ENCODE measurements at places on chromosomes 12 and 14.

GRCh38 chr12:63308671-63309070 is 157.7 kb upstream of the AVPR1A start:
- no peak for DNase-seq

GRCh38 chr14:81565441-81566290 is 32.0 kb upstream of the SEL1L start:
- DNase-seq, result peak; percentile 59

DNA sequence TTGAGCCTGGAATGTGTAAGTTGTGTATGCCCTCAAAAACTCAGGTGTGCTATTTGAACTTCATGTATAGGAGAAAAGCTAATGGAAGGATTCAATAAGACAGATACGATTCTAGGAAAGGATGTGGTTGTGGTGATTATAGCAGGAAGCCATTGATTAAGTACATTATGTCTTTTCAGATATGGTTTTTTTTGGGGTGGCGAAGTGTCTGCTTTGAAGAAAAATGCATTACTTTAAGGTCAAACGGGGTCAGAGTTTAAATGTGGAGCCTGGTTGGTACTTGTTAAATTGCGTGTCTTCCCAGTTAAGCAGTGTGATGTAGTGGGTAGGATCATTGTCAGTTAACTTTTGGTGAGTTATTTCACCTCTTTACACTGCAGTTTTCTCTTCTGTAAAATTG is 13.0 kb upstream of the NUP107 start:
- DNase-seq, result no peak

GRCh38 chr12:97764700-97765099 is 302.1 kb downstream of the RMST start:
- DNase-seq, result no peak

DNA sequence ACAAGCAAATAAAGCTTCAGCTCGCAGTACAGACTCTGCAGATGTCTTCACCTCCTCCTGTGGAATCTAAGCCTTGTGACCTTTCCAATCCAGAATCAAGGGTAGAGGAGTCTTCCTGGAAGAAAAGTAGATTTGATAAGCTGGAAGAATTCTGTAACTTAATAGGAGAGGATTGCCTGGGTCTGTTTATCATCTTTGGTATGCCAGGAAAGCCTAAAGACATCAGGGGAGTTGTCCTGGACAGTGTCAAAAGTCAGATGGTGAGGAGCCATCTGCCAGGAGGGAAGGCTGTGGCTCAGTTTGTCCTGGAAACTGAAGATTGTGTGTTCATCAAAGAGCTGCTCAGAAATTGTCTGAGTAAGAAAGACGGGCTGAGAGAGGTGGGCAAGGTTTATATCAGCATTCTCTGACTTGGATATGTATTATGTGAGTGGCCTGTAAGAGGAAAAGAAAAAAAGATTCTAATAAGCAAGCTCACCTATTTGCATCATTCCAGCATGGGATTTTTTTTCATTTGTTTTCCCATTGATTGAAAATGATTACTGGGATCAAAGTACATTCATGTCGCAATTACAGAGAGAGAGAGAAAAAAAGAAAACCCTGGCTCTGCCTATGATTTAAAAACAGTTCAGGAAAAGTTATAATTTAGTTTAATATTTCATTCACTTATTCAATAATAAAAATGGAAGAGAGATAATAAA is 767 bp downstream of the REP15 start:
- no peak for DNase-seq

DNA sequence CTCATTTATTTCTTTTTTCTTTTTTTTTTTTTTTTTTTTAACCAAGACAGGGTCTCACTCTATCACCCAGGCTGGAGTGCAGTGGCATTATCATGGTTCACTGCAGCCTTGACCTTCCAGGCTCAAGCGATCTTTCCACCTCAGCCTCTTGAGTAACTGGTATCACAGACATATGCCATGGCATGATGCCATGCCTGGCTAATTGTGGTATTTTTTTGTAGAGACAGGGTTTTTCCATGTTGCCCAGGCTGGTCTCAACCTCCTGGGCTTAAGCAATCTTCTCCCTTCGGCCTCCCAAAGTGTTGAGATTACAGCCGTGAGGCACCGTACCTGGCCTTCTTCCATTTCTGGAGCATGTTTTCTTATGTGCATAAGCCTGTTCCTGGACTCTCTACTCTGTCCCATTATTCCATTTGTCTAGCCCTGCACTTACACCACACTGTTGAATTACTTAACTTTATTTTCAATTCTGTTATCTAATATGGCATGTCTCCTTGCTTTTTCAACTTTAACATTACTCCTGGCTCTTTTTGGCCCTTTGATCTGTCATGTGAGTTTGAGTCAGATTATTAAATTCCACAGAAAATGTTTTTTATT is 47.9 kb upstream of the PTGDR start:
- no peak for DNase-seq

DNA sequence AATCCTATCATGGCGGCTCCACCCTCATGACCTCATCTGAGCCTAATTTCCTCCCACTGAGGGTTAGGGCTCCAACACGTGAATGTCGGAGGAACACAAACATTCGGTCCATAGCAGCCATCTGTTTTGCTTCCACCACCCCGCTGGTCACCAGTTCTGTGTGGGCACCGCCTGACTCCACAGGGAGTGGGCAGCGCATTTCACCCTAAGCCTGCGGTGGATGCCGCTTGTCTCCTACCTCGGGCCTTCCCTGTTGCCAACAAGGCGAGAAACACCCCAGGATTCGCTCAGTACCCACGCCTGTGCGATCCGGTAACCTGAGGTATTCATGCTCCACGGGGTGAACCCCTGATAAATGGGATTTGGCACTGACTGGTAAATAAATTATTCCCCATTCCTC is 95.2 kb upstream of the PPP2R5C start:
- no peak for DNase-seq

DNA sequence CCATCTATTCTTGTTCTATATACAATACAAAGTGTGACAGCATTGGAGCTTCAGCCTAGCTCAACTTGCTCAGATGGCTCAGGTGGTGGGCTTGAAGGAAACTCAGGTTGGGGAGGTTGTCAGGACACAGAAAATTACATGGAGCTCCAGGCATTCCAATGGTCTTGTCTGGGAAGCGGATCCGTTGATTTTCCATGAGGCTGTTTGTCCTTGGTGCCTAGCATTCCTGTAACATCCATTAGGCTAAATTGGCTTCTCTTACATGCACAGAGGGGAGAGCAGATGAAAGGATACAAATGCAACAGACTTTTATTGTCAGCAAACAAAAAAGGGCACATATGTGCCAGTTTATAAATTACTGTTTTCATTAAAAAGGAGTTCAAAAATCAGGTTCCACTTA is 75.5 kb upstream of the OTX2 start:
- DNase-seq, result no peak

- DNase-seq, result no peak
These were observed 26.6 kb downstream of the ZNF410 start for GRCh38 chr14:73913256-73913655.

DNA sequence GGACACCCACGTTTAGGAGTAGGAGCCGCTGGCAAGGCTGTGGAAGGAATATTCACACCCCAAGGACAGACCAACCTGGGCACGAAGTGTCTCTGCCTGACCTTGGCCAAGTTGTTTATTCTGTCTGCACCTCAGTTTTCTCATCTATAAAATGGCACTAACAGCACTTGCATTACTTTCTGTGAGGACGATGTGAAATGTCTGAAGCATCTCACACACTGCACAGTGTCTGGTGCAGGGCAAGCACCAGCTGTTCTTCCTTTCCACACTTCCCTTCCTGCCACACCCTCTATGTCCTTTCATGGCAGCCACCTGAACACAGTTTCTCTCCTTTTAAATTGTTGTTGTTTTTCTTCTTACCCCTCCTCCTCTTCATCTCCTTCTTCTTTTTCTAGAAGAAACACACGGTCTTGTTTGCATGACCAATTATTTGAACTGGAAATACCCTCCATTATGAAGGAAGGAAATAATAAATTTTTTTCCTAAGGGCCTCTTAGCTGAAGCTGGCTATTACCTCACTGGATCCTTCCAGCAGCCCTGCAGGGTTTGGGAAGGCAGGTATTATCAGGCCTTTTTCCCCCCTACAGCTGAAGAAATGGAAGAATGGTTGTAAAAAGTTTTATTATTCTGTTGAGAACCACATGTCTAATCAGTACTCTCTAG is 42.9 kb upstream of the ATP23 start:
- peak; percentile 26 for DNase-seq

DNA sequence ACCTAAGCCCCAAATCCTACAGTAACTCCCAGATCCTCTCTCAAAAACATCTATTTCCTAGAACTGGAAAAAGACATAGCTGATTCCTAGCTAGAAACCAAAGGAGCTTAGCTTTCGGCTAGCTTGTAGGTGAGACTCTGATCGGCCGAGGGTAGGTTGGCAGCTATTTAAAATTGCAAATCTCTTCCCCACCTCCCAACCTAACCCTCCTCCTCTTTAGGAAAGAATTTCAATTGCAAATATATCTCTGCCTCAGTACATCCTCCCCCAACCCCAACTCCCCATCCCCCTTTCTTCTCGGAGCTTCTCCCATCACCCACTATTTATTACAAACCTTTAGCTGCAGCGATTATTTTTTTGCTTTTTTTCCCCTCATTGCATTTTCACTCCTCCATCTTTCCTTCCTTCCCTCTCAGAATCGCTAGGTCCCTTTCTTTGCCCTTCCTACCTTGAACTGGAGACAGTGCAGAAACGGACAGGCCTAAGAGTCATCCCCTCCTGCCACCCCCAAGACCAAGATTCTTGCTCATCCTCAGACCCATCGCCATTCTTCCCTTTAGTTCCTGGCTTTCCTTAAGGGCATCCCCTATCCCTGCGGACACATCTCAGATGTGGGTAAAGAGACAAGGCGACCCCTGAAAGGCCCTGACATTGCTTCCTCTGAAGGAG is 13.4 kb downstream of the ZFHX2 start:
- DNase-seq, result no peak

GRCh38 chr12:127363392-127363791 is 903.6 kb upstream of the TMEM132C start:
- DNase-seq, result no peak

DNA sequence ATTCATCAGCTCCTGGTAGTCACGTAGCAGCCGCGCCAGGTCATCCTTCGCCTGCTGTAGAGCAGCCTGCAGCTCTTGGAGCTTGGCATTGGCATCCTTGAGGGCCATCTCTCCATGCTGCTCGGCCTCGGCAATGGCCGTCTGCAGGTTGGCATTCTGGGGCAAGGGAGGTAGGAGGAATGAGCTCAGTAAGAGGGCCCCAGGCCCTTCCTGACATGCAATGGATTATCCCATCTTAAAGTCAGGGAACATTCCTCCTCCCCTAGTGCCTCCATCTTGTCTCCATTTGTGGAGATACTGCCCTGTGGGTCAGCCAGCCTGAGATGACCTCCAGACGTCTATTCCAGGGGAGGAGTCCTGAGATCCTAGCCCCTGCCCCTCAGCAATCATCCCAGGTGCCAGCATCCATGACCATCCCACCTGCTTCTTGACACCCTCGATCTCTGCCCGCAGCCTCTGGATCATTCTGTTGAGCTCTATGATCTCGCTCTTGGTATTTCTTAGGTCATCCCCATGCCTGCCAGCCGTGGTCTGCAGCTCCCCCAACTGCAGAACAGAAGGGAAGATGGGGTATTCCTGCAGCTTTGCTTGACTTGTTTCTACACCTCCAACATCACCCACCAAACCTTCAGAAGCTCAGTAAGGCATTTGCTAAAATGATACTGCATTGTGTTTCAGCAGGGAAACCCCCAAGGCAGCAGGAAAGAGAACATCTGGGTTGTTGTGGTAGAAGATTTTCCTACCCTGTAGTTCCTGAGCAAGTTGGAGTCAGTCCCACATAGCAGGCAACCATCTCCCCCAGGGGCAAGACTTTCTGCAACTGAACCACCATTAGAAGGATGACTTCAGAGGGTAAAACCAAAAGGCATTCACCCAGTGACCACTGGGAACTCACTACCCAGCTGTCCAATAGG is 4.4 kb downstream of the KRT3 start:
- no peak for DNase-seq

GRCh38 chr14:22084393-22085281 is 411.0 kb upstream of the OR4E1 start:
- peak; percentile 54 for DNase-seq

DNA sequence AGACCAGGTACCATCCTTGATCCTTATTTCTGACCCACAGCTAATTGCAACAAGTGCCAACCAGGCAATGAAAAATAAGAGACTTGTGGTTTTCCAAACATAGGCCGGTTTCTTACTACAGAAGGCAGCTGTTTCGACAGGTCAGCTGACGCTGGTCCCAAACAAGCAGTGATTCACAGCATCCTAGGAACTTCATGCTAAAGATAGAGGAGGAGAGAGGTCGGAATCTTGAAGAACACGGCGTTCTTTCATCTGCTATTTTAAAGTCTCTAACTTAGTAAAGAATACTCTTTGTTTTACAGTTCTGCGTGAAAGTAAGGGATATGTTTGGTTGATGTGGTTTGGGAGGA is 28.1 kb upstream of the ADGRD1 start:
- no peak for DNase-seq

DNA sequence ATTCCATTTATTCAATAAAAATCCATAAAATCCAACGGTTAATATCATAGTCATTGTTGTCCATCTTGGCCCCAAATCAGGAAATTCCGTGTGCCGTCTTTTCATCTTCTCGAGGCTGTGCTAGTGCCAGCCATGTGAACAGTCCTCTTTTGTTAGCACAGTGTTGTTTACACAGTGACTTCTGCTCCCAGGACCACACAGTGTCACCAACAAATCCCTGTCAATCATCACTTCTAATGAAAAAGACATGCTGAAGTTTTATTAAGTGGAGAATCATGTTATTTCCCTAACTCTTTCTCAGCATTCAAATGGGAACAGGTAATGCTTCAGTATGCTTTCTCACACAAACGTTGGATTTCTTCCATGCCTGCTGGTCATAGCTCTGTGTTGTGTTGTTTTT is 1.9 kb upstream of the SLCO1A2 start:
- DNase-seq, result no peak

GRCh38 chr14:97057238-97058073 is 260.3 kb downstream of the VRK1 start:
- no peak for DNase-seq

GRCh38 chr14:101364503-101365328 is 196.6 kb upstream of the DIO3 start:
- DNase-seq, result no peak

DNA sequence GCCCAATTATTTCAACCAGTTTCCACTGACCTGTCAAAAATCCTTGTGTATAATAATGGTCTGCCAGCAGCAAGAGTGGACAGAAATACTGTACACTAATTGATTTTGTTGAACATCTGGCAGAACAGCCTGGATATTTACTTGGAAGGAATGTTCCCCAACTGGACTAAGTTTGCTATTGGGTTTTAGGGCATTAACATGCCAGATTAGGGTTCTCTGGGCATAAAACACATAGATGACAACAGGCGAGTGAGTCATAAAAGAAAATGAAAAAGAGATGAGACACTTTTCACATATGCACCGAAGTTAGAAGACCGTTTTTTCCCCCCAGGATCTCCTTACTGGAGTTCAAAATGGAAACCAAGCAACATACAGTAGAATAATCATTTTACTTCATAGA is 236.3 kb upstream of the NAV3 start:
- DNase-seq, result no peak

DNA sequence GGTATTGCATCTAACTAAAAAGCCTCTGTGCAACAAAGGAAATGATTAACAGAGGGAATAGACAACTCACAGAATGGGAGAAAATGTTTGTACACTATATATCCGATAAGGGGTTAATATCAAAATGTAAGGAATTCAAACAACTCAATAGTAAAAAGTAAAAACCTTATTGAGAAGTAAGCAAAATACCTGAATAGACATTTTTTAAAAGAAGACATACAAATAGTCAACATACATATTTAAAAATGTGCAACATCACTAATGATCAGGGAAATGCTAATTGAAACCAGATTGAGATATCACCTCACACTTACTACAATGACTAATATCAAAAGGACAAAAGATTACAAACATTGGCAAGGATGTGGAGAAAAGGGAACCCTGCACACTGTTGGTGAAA is 31.9 kb upstream of the LGR5 start:
- no peak for DNase-seq
